ENCODE measurements at places on chromosomes 2 and 18. TPM values are rescaled to one million over a fixed set of nuclear protein-coding genes. Genes with fewer than 3 reads are reported as not detected.

GRCh38 chr2:206833291-206833690, 67.9 kb downstream of the FASTKD2 start:
- no peak for DNase-seq

The GGCX gene
- total RNA-seq = 21.2 TPM

The RIT2 gene
- not detected for total RNA-seq

The FLACC1 gene
- 0.43 TPM for total RNA-seq

- no peak for DNase-seq
Measured at GRCh38 chr2:64363140-64363539, 90.8 kb upstream of the LGALSL start.

- DNase-seq = no peak
Measured at GRCh38 chr2:67579806-67580205, 182.7 kb downstream of the ETAA1 start.

All from activated naive CD4-positive, alpha-beta T cell treated with anti-CD3 and anti-CD28 coated beads, Interleukin-2, amount 50 U/mL, for 72 hours (primary cell).